ENCODE measurements at places on chromosomes 6 and 20. TPM values are rescaled to one million over a fixed set of nuclear protein-coding genes. Genes with fewer than 3 reads are reported as not detected.
A peak's percentile ranks its signal among the peaks of the same experiment; 100 is the strongest.

GRCh38 chr6:17684134-17684533 lies 22.6 kb downstream of the NUP153 start:
- DNase-seq: no peak
- no peak overlapping the region for H3K4me3 ChIP-seq
- H3K36me3 ChIP-seq: peaks cover 43% of the 10 kb centered on the region
- H3K4me1 ChIP-seq: no peaks in the 10 kb centered on the region

GRCh38 chr20:52191132-52191915 lies at the start of gene ZFP64:
ZFP64 (minus strand) TSS chr20:52191779; CDS start chr20:52191636, 143 bp downstream.
- H3K36me3 ChIP-seq: no peaks in the 10 kb centered on the region
- H3K27me3 ChIP-seq: no peaks in the 10 kb centered on the region
- peak within 1 kb of the TSS; percentile 75 for H3K4me3 ChIP-seq
- H3K27ac ChIP-seq: peak within 1 kb of the TSS; percentile 63
- peaks cover 18% of the 10 kb centered on the region for H3K4me1 ChIP-seq

DNA sequence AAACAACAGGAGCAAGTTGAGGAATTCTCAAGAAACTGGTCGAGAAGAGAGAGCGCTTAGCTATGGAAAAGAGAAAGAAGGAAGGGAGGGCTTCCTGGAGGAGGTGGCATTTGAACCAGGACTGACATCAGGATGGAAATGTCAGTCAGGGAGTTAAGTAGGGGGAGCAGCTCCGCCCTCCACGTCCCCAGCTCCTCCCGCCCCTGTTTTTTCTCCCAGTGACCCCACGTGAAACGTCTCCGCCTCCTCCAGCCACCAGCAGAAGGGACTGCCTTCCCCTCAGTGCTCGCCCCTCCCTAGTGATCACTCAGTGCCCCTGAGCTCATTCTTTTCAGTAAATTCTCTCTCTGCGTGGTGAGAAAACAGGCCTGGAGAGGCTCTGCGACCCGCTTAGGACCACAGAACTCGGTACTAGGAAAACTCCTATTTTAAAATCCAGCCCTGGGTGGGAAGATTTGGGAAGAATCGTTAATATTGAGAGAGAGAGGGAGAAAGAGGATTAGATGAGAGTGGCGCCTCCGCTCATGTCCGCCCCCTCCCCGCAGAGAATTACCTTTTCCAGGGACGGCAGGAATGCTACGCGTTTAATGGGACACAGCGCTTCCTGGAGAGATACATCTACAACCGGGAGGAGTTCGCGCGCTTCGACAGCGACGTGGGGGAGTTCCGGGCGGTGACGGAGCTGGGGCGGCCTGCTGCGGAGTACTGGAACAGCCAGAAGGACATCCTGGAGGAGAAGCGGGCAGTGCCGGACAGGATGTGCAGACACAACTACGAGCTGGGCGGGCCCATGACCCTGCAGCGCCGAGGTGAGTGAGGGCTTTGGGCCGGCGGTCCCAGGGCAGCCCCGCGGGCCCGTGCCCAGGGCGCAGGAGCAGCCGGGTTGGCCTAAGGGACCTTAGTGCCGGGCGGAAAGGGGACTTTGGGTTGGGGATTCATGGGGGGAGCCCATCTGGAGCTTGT lies 4.6 kb downstream of the HLA-DPB1 start:
- no peak overlapping the region for H3K27ac ChIP-seq
- no peaks in the 10 kb centered on the region for H3K4me1 ChIP-seq
- no peak overlapping the region for H3K4me3 ChIP-seq
- no peaks in the 10 kb centered on the region for H3K36me3 ChIP-seq
- DNase-seq: no peak

GRCh38 chr6:116492331-116493067 lies 18.9 kb upstream of the CALHM5 start:
- no peaks in the 10 kb centered on the region for H3K36me3 ChIP-seq
- no peak overlapping the region for H3K27ac ChIP-seq
- H3K4me1 ChIP-seq: no peaks in the 10 kb centered on the region

DNA sequence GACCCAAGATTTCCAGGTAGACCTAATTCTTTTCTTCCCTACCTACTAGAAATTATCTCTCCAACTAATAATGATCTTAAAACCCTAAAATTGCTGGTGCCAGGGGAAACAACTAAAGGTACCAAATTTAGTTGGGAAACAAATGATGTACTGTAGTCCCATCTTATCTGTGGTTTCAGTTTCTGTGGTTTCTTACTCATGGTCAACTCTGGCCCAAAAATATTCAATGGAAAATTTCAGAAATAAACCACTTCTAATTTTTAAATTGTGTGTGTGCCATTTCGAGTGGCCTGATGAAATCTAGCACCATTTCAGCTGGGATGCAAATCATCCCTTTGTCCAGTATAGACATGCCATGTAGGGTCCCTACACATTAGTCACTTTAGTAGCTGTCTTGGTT lies 475.2 kb upstream of the EPHA7 start:
- no peaks in the 10 kb centered on the region for H3K27me3 ChIP-seq
- no peaks in the 10 kb centered on the region for H3K36me3 ChIP-seq
- DNase-seq: no peak
- H3K4me3 ChIP-seq: no peak overlapping the region
- no peaks in the 10 kb centered on the region for H3K4me1 ChIP-seq

The RIPPLY2 gene
- total RNA-seq: not detected

The BPIFB1 gene
- not detected for total RNA-seq

- H3K27me3 ChIP-seq: no peaks in the 10 kb centered on the region
- H3K36me3 ChIP-seq: no peaks in the 10 kb centered on the region
- no peaks in the 10 kb centered on the region for H3K4me1 ChIP-seq
- H3K4me3 ChIP-seq: no peak overlapping the region
Observed at GRCh38 chr6:11324453-11325015, 92.1 kb upstream of the NEDD9 start.

GRCh38 chr6:109124219-109124618 lies 28.9 kb downstream of the CEP57L1 start:
- no peak overlapping the region for H3K27ac ChIP-seq
- H3K27me3 ChIP-seq: no peaks in the 10 kb centered on the region

- no peaks in the 10 kb centered on the region for H3K36me3 ChIP-seq
- H3K27me3 ChIP-seq: no peaks in the 10 kb centered on the region
- peak overlapping the region; percentile 45 for H3K27ac ChIP-seq
- no peak for DNase-seq
- H3K4me1 ChIP-seq: peaks cover 13% of the 10 kb centered on the region
- H3K4me3 ChIP-seq: no peak overlapping the region
Observed at GRCh38 chr6:139540276-139540675, 165.8 kb upstream of the CITED2 start.

All from PC-9 (cell line).